ENCODE measurements at places on chromosomes 6 and 20. TPM values are rescaled to one million over a fixed set of nuclear protein-coding genes. Genes with fewer than 3 reads are reported as not detected.

Gene DLL1
- total RNA-seq = 15.9 TPM

- H3K36me3 ChIP-seq = no peaks in the 10 kb centered on the region
- H3K27me3 ChIP-seq = no peaks in the 10 kb centered on the region
- H3K4me1 ChIP-seq = no peaks in the 10 kb centered on the region
- no peak overlapping the region for H3K27ac ChIP-seq
- DNase-seq = no peak
These were observed 248.1 kb upstream of the OPRM1 start for GRCh38 chr6:153790876-153791473.

- H3K4me3 ChIP-seq = no peak overlapping the region
- no peak overlapping the region for H3K27ac ChIP-seq
- no peak for DNase-seq
- peaks cover 9% of the 10 kb centered on the region for H3K27me3 ChIP-seq
- no peaks in the 10 kb centered on the region for H3K36me3 ChIP-seq
- peaks cover 4% of the 10 kb centered on the region for H3K4me1 ChIP-seq
These were observed 264.1 kb downstream of the CDC5L start for GRCh38 chr6:44651604-44652003.

DNA sequence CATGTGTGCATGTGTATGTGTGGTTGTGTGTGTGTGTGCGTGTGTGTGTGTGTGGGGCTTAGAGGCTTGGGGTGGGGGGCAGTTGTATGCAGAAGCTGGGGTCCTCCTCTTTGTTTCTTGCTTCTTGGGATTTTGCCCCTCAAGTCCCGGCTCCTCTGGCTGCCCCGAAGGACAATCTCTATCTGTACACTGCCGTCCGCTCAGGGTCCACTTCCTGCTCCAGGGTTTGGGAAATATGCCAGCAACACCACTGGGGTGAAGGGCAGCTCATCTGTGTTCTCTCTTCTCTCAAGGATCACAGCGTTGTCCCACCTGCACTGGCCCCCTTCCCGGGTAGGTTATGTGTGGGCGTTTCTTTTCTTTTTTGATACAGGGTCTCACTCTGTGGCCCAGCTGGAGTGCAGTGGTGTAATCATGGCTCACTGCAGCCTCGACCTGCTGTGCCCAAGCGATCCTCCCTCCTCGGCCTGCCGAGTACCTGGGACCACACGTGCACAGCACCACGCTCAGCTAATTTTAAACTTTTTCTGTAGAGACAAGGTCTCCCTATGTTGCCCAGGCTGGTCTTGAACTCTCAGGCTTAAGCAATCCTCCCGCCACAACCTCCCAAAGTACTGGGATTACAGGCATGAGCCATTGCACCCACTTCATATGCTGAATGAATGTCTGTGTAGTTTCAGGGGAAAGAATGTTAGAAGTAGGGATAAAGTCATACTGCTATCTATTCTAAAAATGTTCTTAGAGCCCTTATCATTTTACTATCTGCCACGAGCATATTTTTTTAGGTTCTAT, 25.7 kb downstream of the SLC2A4RG start:
- DNase-seq = no peak
- no peaks in the 10 kb centered on the region for H3K36me3 ChIP-seq
- H3K4me1 ChIP-seq = no peaks in the 10 kb centered on the region
- H3K27me3 ChIP-seq = no peaks in the 10 kb centered on the region

Gene MAFB
- total RNA-seq = 1.1 TPM

Gene CRISP2
- total RNA-seq = not detected

DNA sequence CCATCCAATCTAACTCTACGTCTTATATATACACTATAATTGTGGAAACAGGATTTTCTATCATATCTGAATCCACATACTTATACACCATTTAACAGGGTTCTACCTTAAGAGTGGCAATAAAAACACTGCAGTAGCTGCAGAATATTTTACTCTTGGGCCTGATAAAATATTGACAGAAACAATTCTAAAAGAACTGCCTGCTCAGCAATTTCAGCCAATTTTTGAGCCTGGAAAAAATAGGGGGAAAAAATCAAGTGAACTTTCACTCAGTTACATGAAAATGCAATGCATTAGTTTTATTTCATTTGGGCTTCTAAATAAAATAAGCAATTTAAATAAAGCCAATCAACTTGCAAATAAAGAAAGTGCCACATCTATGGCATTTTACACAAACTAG, 246.5 kb upstream of the RUNX2 start:
- H3K36me3 ChIP-seq = peaks cover 43% of the 10 kb centered on the region
- no peak overlapping the region for H3K27ac ChIP-seq
- H3K27me3 ChIP-seq = peaks cover 2% of the 10 kb centered on the region
- no peak for DNase-seq
